ENCODE measurements at places on chromosomes 16 and 17.

DNA sequence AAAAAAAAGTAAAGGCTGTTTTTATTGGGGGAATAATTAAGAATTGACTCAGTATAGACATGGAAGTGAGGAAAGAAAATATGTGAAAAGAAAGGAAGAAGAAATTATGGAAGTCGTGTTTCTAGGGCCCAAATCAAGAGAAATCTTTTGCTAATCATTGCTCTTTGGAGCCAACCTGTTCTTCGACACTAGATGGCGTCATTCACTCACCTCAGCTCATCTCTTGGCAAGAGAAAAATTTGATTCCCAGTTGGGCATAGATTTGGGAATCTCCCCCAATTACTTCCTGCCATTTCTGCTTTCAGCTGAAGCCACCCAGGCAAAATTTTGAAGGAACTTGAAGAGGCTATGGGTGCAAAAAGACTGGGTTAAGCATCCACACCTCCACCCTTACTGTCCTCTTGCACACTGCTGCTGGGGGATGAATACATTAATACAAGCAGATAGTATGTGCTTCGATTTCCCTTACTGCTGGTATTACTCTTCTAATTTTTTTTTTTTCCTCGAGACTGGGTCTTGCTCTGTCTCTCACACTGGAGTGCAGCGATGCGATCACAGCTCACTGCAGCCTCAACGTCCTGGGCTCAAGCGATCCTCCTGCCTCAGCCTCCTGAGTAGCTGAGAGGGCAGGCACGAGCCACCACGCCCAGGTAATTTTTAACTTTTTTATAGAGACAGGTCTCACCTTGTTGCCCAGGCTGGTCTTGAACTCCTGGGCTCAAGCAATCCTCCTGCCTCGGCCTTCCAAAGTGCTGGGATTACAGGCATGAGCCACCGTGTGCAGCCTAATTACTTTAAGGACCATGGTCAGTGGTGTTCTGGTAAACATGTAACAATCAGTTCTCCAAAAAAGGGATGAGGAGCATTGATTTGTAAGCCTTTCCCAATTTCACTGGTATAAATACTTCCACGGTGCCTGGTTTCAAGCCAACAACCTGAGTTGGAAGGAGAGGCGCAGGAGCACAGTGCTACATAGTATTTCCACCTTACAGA lies 13.5 kb downstream of the PSMD7 start:
- H3K4me3 ChIP-seq: no peak overlapping the region
- DNase-seq: peak; percentile 59
- H3K4me1 ChIP-seq: no peaks in the 10 kb centered on the region

DNA sequence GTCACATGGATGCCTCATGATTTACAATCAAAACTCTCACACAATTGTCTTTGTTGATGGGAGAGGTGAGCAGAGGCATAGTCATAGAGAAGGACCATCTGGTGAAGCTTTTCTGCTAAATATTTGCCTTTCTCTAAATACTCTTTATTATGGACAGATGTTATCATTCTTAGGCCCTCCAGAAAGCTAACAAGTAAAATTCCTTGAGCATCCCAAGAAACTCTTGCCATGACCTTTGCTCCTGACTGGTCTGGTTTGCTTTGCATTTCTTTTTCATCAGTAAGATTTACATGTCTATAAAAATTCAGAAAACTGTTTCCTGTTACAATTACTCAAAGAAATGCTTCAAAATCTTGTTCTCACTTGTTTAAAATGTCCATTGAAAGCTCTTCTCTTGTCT lies 1336.6 kb upstream of the CDH8 start:
- H3K4me1 ChIP-seq: no peaks in the 10 kb centered on the region
- H3K4me3 ChIP-seq: no peak overlapping the region
- DNase-seq: no peak
- no peak overlapping the region for H3K27ac ChIP-seq
- H3K27me3 ChIP-seq: no peaks in the 10 kb centered on the region
- no peaks in the 10 kb centered on the region for H3K36me3 ChIP-seq

GRCh38 chr17:18016426-18016825 lies 22.5 kb downstream of the ATPAF2 start:
- DNase-seq: no peak
- peaks cover 8% of the 10 kb centered on the region for H3K36me3 ChIP-seq
- no peak overlapping the region for H3K27ac ChIP-seq
- H3K4me3 ChIP-seq: no peak overlapping the region
- H3K27me3 ChIP-seq: no peaks in the 10 kb centered on the region
- peaks cover 6% of the 10 kb centered on the region for H3K4me1 ChIP-seq

- H3K4me3 ChIP-seq: no peak overlapping the region
- H3K36me3 ChIP-seq: peaks cover 32% of the 10 kb centered on the region
- H3K27ac ChIP-seq: peak overlapping the region; percentile 74
These were observed 28.9 kb upstream of the ZNF750 start for GRCh38 chr17:82868715-82869131.

GRCh38 chr16:62041401-62041800 lies 5.2 kb upstream of the CDH8 start:
- no peaks in the 10 kb centered on the region for H3K4me1 ChIP-seq
- no peaks in the 10 kb centered on the region for H3K36me3 ChIP-seq
- H3K27me3 ChIP-seq: no peaks in the 10 kb centered on the region
- DNase-seq: no peak
- H3K27ac ChIP-seq: no peak overlapping the region
- H3K4me3 ChIP-seq: no peak overlapping the region

GRCh38 chr17:14351493-14351892 lies 50.6 kb downstream of the HS3ST3B1 start:
- no peak overlapping the region for H3K4me3 ChIP-seq
- no peaks in the 10 kb centered on the region for H3K4me1 ChIP-seq
- DNase-seq: no peak

DNA sequence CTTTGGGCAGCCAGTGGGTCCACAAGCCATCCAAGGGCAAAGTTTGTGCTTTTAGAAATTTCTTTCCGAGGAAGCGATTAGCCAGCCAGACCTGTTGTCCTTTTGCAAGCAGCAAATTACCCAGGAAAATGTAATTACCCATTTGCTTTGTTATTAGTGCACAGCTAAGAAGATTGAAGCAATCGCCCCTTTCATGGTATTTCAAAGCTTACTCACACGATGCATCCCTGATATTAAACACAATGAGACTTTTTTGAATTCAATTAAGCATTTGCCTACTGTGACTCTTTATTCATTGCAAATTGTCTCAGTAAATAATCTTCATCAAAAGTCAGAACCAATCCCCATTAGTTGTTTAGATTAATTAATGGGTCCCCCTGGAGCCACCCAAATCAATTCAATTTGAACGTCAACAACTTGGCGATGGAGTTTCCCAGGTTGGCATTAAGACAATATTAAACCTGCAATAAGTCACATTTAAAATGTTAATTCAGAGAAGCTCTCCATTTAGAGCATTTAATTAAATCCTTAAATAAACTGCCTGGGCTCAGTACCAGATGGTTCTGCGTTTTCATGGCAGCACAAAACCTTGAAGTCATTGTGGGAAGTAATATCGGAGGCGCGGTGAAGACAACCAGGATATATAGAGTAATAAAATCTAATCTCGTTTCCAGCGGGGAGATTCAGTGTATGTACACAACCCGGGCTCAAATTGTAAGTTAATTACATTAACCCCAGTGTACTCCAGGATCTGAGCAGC lies 366.2 kb upstream of the TNRC6C start:
- no peak overlapping the region for H3K4me3 ChIP-seq
- H3K27me3 ChIP-seq: peaks cover 46% of the 10 kb centered on the region
- H3K27ac ChIP-seq: no peak overlapping the region
- DNase-seq: no peak
- no peaks in the 10 kb centered on the region for H3K36me3 ChIP-seq

- DNase-seq: peak; percentile 32
- peaks cover 5% of the 10 kb centered on the region for H3K27me3 ChIP-seq
- H3K36me3 ChIP-seq: no peaks in the 10 kb centered on the region
- 0 out of 3 replicates have a peak, but pooled peaks cover 2% of the 10 kb centered on the region for H3K4me1 ChIP-seq
- no peak overlapping the region for H3K27ac ChIP-seq
These were observed 41.6 kb downstream of the CDH1 start for GRCh38 chr16:68778551-68779231.

- no peaks in the 10 kb centered on the region for H3K27me3 ChIP-seq
- H3K4me1 ChIP-seq: no peaks in the 10 kb centered on the region
- no peaks in the 10 kb centered on the region for H3K36me3 ChIP-seq
- DNase-seq: no peak
- H3K27ac ChIP-seq: no peak overlapping the region
- H3K4me3 ChIP-seq: no peak overlapping the region
These were observed 25.5 kb downstream of the ADAMTS18 start for GRCh38 chr16:77409311-77409710.

DNA sequence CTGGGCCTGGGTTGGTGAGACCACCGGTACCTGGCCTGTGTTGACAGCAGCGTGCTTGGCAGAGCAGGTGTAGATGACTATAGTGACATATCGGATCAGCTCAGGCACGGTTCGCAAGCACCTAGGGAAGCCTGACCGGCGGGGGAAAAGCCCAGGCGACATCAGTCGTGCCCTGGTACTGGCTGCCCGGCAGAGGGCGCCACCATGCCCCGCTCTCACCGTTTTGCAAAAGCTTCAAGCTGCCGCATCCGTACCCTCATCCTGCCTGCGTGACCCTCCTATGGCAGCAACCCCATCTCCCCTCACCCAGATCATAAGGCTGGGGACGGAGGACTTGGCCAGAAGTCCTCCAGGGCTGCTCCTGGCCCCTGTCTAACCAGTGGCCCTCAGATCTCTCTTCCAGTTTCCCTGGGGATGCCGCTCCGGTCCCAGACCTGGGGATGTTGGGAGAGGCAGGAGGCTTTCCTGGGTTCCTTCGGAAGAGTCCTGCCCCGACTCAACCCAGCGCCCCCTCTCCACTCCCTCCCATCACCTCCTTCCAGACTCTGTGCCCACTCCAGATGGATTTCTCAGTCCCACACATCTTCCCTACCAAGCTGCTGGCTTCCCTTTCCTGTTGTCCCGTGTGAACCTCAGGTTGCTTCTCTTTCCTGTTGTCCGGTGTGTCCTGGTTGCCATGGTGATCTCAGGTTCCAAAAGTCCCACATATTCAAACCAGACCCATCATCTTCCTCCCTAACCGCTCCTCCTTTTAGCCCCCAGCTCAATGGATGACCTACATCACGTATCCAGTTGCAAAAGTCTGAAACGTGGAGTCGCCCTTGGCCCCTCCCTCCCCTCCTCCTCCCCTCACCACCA lies 13.7 kb downstream of the ALOX12B start:
- peaks cover 25% of the 10 kb centered on the region for H3K27me3 ChIP-seq
- no peaks in the 10 kb centered on the region for H3K36me3 ChIP-seq
- H3K27ac ChIP-seq: no peak overlapping the region

Data from K562 (cell line).